GM04504 (cell line): ENCODE measurements at places on chromosomes 6 and 20.
A peak's percentile ranks its signal among the peaks of the same experiment; 100 is the strongest.

GRCh38 chr6:152184917-152185574, 377.6 kb downstream of the ESR1 start:
- no peak for DNase-seq

GRCh38 chr20:52372169-52372568, 180.6 kb upstream of the ZFP64 start:
- no peak for DNase-seq

DNA sequence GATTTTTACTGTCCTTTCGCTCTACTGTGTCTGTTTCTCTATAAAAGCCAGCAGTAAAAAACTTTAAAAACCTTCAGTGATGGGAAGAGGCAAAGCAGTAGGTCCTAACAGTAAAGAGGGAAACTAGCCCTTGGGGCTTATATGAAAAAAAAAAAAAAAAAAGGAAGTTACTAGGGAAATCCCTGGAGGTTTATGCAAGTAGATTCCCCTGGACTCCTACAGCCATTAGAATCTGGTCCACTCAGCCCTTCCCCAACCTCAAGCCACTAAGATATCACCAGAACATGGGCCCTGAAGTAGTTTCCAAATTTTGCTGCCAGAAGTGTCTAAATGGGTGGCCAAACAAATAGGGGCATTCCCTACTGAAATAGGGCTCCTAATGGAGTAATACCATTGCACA, 70.5 kb upstream of the HINT3 start:
- DNase-seq = no peak

DNA sequence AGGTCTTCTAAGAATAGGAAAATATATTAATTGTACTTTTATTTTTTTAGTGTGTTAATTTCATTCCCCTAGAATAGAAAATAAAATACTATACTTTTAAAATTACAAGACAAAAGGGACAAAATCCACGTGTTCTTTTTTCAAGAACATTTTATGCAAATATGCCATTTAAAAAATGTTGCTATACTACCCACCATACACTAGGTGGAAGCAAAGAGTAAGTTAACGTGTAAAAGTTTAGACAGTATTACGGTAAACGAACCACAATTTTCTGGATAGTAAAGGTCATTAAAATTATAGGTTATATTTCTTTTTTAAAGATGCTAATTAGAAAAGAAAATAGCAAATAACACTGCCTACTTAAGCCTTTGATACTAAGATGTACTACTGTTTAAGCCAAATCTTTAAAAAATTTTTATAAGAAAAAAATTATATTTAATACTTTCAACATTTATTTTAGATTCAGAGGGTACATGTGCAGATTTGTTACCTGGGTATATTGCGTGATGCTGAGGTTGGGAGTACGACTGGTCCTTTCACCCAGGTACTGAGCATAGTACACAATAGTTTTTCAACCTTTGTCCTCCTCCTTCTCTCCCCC, 287.6 kb downstream of the PHF3 start:
- DNase-seq = peak; percentile 4

DNA sequence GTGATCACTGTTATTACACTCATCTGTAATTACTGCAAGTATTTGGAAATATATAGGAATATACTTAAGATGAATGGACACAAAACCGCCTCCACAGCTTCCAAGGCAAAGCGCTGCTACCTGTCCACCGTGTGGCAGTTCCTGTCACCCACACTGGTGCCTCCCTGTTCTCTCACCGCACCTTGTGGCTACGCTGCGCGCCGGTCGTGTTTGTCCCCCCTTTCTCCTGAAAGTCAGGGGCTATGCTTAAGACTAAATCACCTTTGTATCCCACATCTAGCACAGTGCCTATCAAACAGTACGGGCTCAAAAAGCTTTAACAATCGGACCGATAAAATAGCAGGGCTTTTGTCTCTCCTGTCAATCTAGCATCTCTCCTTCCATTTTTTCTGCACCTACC, 23.0 kb downstream of the LY86 start:
- DNase-seq = no peak

GRCh38 chr6:79137671-79138070, 59.6 kb upstream of the PHIP start:
- DNase-seq = no peak

DNA sequence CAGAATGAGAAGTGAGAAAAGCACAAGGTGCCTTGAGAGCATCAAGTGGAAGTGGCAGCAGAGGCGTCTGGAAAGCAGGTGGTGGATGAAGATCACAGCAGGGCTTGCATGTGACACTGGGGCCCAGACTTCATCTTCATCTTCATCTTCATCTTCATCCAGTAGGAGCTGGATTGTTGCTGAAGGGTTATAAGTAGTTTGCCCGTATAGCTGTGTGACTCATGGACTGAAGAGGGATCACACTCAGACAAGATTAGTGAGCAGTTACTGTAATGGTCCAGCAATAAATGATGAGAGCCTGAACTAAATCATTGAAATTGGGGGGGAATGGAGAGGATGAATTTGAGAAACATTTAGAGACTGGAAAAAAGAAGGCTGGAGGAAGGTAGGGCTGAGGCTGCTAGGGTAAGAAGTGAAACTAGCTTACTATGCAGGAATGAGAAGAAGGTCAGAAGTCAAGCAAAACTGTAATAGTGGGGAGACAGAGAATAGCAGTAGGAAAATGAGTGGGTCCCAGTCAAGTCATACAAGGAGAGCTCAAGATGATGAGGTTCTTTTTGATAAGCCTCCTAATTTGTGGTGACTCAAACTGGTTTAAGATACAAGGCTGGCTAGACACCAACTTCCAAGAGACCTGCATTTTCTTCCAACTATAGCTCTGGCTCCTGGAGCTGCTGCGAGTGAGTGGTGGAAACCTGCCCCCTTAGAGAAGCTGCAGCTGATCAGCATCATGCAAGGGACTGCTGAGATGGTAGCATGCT, 92.3 kb upstream of the BEND6 start:
- DNase-seq = no peak
